Cardiac muscle cell (in vitro differentiated cells and primary cell): ENCODE measurements at places on chromosomes 5 and 9. TPM values are rescaled to one million over a fixed set of nuclear protein-coding genes. Genes with fewer than 3 reads are reported as not detected.

Gene MTREX
- polyA plus RNA-seq: 32.8 and 45.3 TPM in 2 replicates

Gene VLDLR
- polyA plus RNA-seq: 40.9 and 41.2 TPM in 2 replicates

Gene OR13C5
- polyA plus RNA-seq: 0.93 TPM in 1 of 2 replicates, not detected in the other

Gene MEGF9
- 0.60 and 1.7 TPM in 2 replicates for polyA plus RNA-seq

Gene ARHGEF39
- 5.6 and 36.9 TPM in 2 replicates for polyA plus RNA-seq

Gene FGF18
- 81.9 and 85.1 TPM in 2 replicates for polyA plus RNA-seq

Gene PCA3
- 0.39 TPM in 1 of 2 replicates, not detected in the other for polyA plus RNA-seq

DNA sequence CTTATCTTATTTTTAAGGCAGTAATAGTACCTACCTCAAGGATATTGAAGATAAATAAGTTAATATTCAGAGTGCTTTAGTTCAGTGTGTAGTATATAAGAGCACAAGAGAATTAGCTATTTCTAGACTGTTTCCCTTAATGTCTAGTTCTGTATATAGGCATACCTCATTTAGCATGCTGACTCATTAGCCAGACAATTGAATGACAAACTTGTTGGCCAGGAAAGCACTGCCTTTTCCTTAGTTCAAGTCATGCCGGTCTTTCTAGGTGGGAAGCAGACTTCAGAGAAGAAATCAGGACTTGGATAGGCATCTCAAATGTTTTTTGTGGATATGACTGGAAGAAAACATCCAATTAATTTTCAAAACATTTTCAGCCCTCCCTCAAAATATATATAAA lies 3.2 kb upstream of the FBXO4 start:
- DNase-seq: no peak
- no peak overlapping the region for H3K27ac ChIP-seq
- H3K27me3 ChIP-seq: no peaks in the 10 kb centered on the region
- H3K4me3 ChIP-seq: no peak overlapping the region
- H3K36me3 ChIP-seq: peaks cover 35% of the 10 kb centered on the region
- H3K4me1 ChIP-seq: no peaks in the 10 kb centered on the region

DNA sequence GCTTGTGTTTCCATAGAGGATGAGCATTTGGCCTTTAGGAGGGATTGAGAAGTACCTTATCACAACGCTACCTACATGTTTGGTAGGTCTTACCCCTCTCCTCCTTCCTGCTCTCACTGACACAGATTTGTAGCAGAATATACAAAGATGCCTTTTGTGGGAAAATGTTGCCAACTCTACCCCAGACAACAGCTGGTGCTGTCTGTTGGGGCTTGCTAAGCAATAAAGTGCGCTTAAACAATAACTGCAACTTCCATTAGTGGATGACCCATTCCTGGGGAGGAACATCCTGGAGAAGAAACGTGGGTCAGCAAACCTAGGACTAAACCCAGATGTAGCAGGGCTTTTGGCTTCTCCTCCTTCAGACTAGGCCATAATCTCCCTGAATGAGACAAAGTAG lies 174.3 kb downstream of the EFNA5 start:
- no peak overlapping the region for H3K27ac ChIP-seq
- H3K27me3 ChIP-seq: no peaks in the 10 kb centered on the region
- H3K4me1 ChIP-seq: no peaks in the 10 kb centered on the region
- DNase-seq: no peak
- no peak overlapping the region for H3K4me3 ChIP-seq

DNA sequence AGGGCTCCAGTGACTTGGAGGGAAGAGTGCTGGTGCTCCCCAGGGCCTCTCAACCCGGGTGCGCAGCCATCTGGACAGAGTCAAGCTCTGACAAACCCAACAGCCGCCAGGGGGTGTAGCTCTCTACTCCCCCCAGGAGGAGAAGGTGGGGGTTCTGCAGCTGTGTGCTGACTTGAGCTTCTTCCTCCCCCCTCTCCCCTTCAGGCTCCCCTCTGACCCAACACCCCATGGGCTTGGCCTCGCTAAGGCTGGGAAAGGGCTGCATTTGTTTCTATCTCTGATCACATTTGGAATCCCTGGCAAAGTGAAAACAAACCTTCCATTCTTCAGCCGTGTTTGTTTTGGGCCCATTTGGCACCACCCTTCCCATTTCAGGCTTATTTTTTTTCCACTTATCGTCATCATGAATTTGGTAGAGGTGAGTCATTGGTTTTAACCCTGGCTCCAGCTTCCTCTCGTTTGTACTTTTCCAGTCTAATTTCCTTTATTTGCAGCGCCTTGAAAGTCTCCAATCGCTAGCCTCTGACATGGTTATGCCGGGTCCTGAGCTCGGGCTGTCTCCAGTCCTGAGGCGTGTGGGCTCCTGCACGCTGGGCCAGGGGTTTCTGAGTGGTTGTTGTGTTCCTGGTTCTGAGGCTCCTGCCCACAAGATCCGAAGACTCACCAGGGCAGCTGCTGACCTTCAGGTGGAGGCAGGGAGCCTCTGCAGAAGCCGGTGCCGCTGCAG lies 36.1 kb downstream of the DAP start:
- no peak overlapping the region for H3K27ac ChIP-seq
- no peaks in the 10 kb centered on the region for H3K36me3 ChIP-seq
- H3K4me3 ChIP-seq: no peak overlapping the region

DNA sequence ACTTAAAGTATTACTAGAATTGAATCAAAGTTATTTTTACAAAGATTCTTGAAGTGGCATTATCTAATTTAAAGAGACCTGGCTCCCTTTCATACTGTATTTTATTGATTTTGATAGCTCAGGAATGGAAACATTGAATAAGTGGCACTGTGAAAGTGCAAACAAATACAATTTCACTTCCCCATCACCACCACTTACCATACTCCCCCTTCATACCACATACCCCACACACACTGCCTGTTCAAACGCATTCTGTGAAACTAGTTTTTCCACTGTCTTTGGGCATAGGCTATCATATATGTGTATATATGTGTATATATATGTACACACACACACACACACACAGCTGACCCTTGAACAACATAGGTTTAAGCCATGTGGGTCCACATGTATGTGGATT lies 62.1 kb upstream of the ATG10 start:
- no peaks in the 10 kb centered on the region for H3K36me3 ChIP-seq
- no peak overlapping the region for H3K4me3 ChIP-seq
- no peak overlapping the region for H3K27ac ChIP-seq

GRCh38 chr9:136091582-136092352 lies 3.3 kb downstream of the NACC2 start:
- peaks cover 9% of the 10 kb centered on the region for H3K27me3 ChIP-seq
- no peak for DNase-seq
- no peak overlapping the region for H3K27ac ChIP-seq
- no peaks in the 10 kb centered on the region for H3K36me3 ChIP-seq

GRCh38 chr5:30849931-30850710 lies 343.4 kb upstream of the CDH6 start:
- no peaks in the 10 kb centered on the region for H3K27me3 ChIP-seq
- no peak for DNase-seq
- no peak overlapping the region for H3K4me3 ChIP-seq
- no peak overlapping the region for H3K27ac ChIP-seq
- no peaks in the 10 kb centered on the region for H3K36me3 ChIP-seq

DNA sequence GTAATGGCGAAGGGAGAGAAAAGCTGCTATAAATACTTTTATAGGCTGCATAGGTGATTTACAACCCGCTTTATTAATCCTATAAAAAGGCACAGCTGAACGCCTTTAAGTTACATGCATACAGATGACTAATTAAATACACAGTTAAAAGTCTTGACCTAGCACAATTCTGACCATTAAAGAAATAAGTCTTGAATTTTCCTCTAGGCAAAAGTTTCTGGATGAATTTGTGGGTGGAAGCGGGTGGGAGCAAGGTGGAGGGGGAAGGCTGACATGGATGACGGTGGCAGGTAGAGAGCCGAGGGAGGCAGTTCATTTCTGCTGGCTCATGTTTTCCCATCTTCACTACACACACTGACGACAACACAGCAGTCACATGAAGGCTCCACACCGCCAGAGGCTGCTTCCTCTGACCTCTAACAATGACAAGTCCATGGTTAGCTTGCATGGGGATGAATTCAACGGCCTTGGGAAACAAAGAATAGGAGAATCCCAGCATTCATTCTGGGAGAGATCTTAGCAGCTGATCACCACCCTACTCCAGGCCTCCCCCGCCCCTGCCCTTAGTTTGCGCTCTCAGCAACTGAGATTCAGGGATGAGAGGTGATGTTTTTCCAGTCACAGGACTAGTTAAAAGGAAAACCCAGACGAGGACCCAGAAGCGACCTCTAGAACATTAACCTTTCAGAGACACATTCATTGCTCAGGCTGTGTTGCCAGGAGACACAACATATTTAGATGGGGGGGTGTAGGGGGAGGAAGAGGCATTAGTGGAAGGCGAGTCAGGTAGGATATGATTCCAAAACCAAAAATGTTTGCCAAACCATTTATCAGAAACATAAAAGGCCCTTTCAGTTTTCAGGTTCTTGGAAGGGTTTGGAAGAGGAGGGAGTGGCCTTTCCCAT lies 329.3 kb downstream of the PIK3R1 start:
- no peaks in the 10 kb centered on the region for H3K4me1 ChIP-seq
- H3K36me3 ChIP-seq: no peaks in the 10 kb centered on the region
- no peaks in the 10 kb centered on the region for H3K27me3 ChIP-seq
- no peak overlapping the region for H3K4me3 ChIP-seq

- no peaks in the 10 kb centered on the region for H3K27me3 ChIP-seq
- peaks cover 20% of the 10 kb centered on the region for H3K4me1 ChIP-seq
- no peaks in the 10 kb centered on the region for H3K36me3 ChIP-seq
- no peak overlapping the region for H3K27ac ChIP-seq
- no peak overlapping the region for H3K4me3 ChIP-seq
Measured at GRCh38 chr9:38057416-38058195, 11.4 kb downstream of the SHB start.

- H3K27me3 ChIP-seq: no peaks in the 10 kb centered on the region
- peak; percentile 52 for DNase-seq
- H3K27ac ChIP-seq: no peak overlapping the region
- H3K4me1 ChIP-seq: peaks cover 6% of the 10 kb centered on the region
Measured at GRCh38 chr5:169258372-169259000, 42.5 kb downstream of the SLIT3 start.

GRCh38 chr5:88695232-88695631 lies 187.8 kb downstream of the MEF2C start:
- H3K4me1 ChIP-seq: no peaks in the 10 kb centered on the region
- DNase-seq: no peak
- no peak overlapping the region for H3K4me3 ChIP-seq

- no peaks in the 10 kb centered on the region for H3K4me1 ChIP-seq
- H3K4me3 ChIP-seq: no peak overlapping the region
- no peak overlapping the region for H3K27ac ChIP-seq
- H3K27me3 ChIP-seq: no peaks in the 10 kb centered on the region
- H3K36me3 ChIP-seq: no peaks in the 10 kb centered on the region
- no peak for DNase-seq
Measured at GRCh38 chr9:12394105-12394504, 299.1 kb upstream of the TYRP1 start.

DNA sequence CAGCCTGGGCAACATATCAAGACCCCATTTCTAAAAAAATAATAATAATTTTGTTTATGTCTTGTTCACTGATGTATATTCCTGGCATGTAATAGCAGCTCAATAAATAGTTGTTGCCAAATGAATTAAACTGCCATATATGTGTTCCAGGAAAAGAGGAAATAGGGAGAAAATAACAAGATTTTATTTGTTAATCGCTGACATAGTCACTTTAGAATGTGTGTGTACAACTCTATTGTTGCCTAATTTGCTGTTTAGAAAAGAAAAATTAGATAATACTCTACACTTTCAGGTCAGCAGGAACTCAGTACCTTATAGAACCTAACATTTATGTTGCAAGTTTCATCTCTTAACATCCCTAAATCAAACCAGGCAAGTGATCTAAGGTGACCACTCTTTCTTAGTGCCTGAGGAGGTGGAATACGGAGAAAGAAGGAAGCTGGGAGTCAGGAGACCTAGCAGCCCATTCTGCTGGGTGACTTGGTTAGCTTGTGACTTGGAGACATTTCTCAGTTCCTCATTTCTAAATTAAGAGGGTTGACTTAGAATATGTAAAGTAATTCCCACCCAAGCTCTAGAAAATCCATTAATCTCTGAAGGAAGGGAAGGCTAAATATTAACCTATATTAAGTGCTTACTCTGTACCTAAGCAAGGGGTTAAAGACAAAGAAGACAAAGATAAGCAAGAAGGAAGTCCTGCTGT lies 110.3 kb upstream of the IQGAP2 start:
- DNase-seq: no peak
- H3K4me3 ChIP-seq: no peak overlapping the region
- no peaks in the 10 kb centered on the region for H3K27me3 ChIP-seq

GRCh38 chr5:134149571-134150303 lies 27.0 kb downstream of the SKP1 start:
- DNase-seq: peak; percentile 78
- H3K4me1 ChIP-seq: no peaks in the 10 kb centered on the region
- peaks cover 43% of the 10 kb centered on the region for H3K36me3 ChIP-seq
- H3K27ac ChIP-seq: peak overlapping the region; percentile 24
- H3K27me3 ChIP-seq: no peaks in the 10 kb centered on the region

DNA sequence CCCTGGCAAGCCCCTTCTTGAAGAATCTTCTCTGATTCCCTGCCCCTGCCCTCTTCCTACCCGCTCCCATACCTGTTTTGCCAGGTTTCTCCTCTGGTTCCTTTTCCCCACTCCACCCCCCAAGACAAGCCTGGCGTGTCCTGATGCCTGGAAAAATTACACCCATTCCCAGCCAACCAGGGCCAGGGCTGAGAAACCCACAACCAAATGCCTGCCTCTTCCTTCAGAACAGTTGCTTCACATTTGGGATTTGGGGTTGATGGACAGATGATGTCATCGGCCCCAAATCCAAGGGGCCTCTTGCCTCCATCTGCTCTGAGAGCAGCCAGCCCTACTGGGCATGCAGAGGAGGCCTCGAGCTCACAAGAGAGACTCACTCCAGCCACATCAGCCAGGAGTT lies 8.8 kb upstream of the NEK6 start:
- no peak overlapping the region for H3K4me3 ChIP-seq
- peak; percentile 58 for DNase-seq
- no peaks in the 10 kb centered on the region for H3K4me1 ChIP-seq

- DNase-seq: no peak
- H3K27ac ChIP-seq: no peak overlapping the region
Measured at GRCh38 chr9:88590558-88591146, 55.7 kb downstream of the NXNL2 start.

GRCh38 chr9:37919246-37919955 lies 15.5 kb upstream of the SLC25A51 start:
- peaks cover 2% of the 10 kb centered on the region for H3K36me3 ChIP-seq
- H3K27me3 ChIP-seq: no peaks in the 10 kb centered on the region
- no peak overlapping the region for H3K4me3 ChIP-seq
- DNase-seq: no peak
